ENCODE measurements at places on chromosomes 4 and X.

GRCh38 chr4:69497886-69498395 is 2.2 kb upstream of the UGT2B4 start:
- H3K36me3 ChIP-seq, result no peaks in the 10 kb centered on the region
- H3K27me3 ChIP-seq, result no peaks in the 10 kb centered on the region
- no peak for DNase-seq
- no peaks in the 10 kb centered on the region for H3K4me1 ChIP-seq
- H3K4me3 ChIP-seq, result no peak overlapping the region

- DNase-seq, result no peak
- H3K4me3 ChIP-seq, result no peak overlapping the region
- no peaks in the 10 kb centered on the region for H3K36me3 ChIP-seq
- H3K27ac ChIP-seq, result no peak overlapping the region
- no peaks in the 10 kb centered on the region for H3K4me1 ChIP-seq
These were observed 339.9 kb upstream of the NOCT start for GRCh38 chr4:138675685-138676084.

- H3K4me1 ChIP-seq, result peaks cover 62% of the 10 kb centered on the region
- no peaks in the 10 kb centered on the region for H3K36me3 ChIP-seq
- H3K27ac ChIP-seq, result no peak overlapping the region
- no peaks in the 10 kb centered on the region for H3K27me3 ChIP-seq
These were observed 40.9 kb downstream of the TSPAN5 start for GRCh38 chr4:98617358-98618047.

DNA sequence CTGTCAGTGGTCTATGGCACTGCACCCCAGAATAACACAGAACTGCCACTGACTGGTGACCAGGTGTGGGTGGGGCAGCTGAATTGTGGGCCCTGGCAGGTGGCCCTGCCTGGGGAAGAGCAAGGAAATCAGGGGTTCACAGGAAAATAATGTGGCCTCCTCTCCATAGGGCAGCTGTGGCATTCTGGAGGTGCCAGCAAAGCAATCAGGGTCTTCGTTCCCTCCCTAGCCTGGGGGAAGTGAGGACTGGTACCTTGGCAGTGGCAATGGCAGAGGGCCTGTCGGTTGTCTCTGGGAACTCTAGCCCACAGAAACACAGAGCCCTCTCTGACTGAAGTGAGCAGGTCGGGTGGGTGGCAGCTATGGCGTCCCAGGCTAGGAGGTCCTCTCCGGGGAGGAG is 223.0 kb downstream of the GRIA2 start:
- H3K27ac ChIP-seq, result no peak overlapping the region
- no peak overlapping the region for H3K4me3 ChIP-seq
- no peak for DNase-seq
- H3K27me3 ChIP-seq, result no peaks in the 10 kb centered on the region
- no peaks in the 10 kb centered on the region for H3K36me3 ChIP-seq

DNA sequence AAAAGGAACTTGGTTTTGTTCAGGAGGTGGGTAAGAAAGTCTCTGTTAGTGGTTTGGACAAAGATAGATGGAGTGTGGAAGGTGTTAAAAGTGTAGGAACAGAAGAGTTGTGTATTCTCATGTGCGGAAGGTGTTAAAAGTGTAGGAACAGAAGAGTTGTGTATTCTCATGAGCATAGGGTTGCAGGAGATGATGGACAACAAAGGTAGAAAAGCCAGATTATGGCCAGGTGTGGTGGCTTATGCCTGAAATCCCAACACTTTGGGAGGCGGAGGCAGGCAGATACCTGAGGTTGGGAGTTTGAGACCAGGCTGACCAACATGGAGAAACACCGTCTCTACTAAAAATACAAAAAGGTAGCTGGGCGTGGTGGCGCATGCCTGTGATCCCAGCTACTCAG is 2.5 kb downstream of the RPL34 start:
- peak overlapping the region; percentile 13 for H3K4me3 ChIP-seq
- H3K27ac ChIP-seq, result peak overlapping the region; percentile 3
- peaks cover 76% of the 10 kb centered on the region for H3K36me3 ChIP-seq
- peaks cover 36% of the 10 kb centered on the region for H3K4me1 ChIP-seq
- H3K27me3 ChIP-seq, result no peaks in the 10 kb centered on the region

GRCh38 chr4:53671757-53672156 is 80.5 kb upstream of the LNX1 start:
- H3K27me3 ChIP-seq, result no peaks in the 10 kb centered on the region
- no peaks in the 10 kb centered on the region for H3K4me1 ChIP-seq
- no peak overlapping the region for H3K4me3 ChIP-seq
- H3K36me3 ChIP-seq, result no peaks in the 10 kb centered on the region
- DNase-seq, result no peak

GRCh38 chr4:182643801-182644682 is 273.1 kb downstream of the DCTD start:
- H3K27me3 ChIP-seq, result no peaks in the 10 kb centered on the region
- H3K27ac ChIP-seq, result no peak overlapping the region
- H3K4me1 ChIP-seq, result no peaks in the 10 kb centered on the region
- no peak for DNase-seq
- no peaks in the 10 kb centered on the region for H3K36me3 ChIP-seq

DNA sequence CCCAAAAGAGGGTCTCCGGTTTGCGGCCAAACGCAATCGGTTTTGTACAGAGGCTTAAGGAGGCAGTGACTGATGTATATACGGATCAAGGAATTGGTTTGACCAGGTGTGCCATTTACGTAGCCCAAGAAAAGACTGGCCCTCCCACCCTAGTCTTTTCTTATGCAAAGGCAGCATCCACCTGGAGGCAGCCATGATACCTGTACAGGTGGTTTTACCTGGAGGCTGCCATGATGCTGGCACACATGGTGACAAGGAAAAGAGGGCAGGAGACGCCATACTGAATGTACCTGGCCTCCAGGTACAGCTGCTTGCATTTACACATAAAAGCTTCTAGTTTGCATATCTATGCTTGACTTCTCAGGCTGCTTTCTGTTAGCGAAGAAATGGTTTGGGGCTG is 917.7 kb upstream of the INTU start:
- H3K27ac ChIP-seq, result no peak overlapping the region
- no peak for DNase-seq
- H3K27me3 ChIP-seq, result no peaks in the 10 kb centered on the region
- H3K4me1 ChIP-seq, result no peaks in the 10 kb centered on the region

GRCh38 chrX:103585411-103586313 is at the start of gene TCEAL4:
Gene TCEAL4, plus strand, starts transcription at chrX:103585515. Its CDS starts 1,161 bp downstream, at chrX:103586676.
- peak within 1 kb of the TSS; percentile 85 for H3K4me3 ChIP-seq
- peaks cover 6% of the 10 kb centered on the region for H3K27me3 ChIP-seq
- H3K27ac ChIP-seq, result peak within 1 kb of the TSS; percentile 87
- H3K36me3 ChIP-seq, result peaks cover 2% of the 10 kb centered on the region
- DNase-seq, result no peak

DNA sequence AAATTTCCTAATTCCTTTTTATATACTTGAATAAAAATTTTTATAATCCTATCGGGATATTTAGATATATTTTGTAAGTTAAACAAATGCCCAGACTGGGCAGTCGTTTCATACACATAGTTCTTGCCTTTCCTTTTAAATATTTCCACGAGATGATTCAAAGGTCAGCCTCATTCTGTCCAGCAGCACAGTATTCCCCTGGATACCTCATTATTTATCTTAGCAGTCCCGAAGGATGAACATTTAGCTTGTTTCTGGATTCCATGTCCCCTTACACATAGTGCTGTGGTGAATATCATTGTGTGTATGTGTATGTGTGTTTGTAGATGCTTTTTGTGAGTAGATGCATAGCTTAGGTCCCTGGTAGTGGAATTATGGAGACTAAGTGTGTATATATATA is 38.3 kb downstream of the RAPGEF2 start:
- DNase-seq, result no peak
- H3K27ac ChIP-seq, result no peak overlapping the region
- peaks cover 5% of the 10 kb centered on the region for H3K36me3 ChIP-seq
- H3K27me3 ChIP-seq, result no peaks in the 10 kb centered on the region

DNA sequence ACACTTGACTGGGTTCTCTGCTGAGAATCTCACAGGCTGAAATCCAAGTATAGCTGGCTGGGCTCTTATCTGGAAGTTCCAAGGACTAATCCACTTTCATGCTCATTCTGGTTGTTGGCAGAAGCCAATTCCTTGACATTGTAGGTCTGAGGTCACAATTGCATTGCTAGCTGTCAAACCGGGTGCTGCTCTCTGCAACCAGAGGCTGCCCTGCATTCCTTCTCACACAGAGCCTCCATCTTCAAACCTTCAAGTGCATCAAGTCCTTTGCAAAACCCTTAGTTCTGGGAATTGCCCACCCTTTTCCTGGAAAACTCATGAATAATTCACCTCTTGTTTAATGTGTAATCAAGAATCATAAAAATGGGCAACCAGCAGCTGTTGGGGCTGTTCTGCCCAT is 404.2 kb downstream of the KCNIP4 start:
- H3K4me3 ChIP-seq, result no peak overlapping the region
- H3K27ac ChIP-seq, result no peak overlapping the region
- H3K4me1 ChIP-seq, result no peaks in the 10 kb centered on the region
- no peaks in the 10 kb centered on the region for H3K36me3 ChIP-seq
- no peak for DNase-seq

All from effector memory CD8-positive, alpha-beta T cell (primary cell).